ENCODE measurements at places on chromosomes 1 and 21.

- peak; percentile 52 for DNase-seq
These were observed 20.7 kb upstream of the MAPKAPK2 start for GRCh38 chr1:206663832-206664652.

DNA sequence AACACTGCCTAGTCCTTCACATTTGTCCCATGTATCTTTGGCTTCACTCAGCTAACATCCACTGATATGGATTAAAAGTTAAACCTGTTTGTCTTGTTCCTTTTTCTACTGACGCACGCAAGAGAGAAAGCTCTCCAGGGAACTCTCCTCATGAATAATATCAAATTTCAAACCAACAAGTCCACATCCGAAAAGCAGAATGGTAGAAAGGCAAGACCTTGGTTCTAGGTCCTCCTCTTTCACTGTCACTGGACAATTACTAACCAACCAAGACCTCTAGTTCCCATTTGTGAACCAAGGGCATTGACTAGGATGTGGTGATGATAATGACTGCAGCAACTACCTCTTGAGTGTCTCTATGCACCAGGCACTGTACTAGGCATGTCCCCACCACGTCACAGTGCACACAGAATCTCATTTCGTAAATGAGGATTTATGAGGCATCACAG, 8.4 kb downstream of the PLPP3 start:
- peak; percentile 70 for DNase-seq

- peak; percentile 69 for DNase-seq
These were observed 34.4 kb downstream of the PALMD start for GRCh38 chr1:99680270-99680669.

DNA sequence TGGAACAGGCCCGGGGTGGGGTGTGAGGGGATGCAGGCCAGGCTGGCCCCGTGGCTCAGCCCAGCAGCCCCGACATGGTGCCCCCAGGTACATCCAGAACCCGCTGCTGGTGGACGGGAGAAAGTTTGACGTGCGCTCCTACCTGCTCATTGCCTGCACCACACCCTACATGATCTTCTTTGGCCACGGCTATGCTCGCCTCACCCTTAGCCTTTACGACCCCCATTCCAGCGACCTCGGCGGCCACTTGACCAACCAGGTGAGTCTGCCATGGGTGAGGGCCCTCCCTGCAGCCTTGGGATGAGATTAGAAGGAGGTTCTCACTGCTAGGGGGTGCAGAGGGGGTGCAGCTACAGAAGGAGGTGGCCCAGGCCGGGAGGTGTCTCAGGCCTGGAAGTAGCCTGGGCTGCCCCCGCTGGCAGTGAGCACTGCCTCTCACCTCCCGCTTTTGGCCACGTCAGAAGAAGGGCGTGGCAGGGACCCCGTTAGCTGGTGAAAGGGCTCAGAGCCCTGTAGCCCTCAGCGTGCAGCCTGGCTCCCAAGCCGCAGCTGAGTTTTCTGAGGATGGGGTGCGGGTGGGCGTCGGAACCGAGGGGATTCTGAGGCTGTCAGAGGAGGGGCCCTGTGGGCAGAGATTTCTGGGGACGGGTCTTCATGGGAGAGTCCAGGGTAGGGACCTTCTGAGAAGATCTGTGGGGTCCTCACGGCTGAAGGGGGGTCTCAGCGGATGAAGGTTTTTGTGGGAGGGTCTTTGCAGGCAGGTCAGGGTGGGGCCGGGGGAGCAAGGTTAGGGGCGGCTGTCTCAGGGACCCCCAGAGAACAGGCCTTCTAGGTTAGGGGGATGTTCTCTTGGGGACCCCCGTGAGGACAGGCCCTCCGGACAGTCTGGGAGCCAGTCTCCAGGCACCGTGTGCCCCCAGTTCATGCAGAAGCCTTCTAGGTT, 10.4 kb downstream of the TTLL10 start:
- no peak for DNase-seq

DNA sequence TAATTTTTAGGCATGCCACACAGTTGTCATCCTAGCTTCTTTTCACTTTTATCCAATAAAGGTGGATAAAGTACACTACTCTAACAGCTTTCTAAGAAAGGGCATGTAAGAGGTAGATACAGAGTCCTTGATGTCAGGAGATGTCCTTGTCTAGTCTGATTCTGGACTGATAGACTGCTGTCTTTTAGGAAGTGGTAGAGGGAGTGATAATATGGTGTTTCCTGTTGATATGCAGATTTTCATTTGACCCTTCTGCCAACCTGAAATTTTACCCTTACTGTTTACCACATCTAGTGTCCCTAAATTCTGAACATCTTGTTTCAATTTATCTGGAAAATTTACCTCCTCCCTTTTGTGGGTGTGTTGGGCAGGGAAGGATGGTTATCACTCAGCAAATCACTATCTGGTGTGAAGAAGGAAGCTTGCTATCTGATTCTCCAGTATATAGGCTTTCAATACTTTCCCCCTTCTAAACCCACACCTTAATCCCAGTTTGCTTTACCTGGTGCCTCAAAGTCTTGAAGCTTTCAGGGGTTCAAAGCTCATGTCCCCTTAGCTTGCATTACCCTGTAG, 354.9 kb upstream of the SNX7 start:
- DNase-seq: no peak

DNA sequence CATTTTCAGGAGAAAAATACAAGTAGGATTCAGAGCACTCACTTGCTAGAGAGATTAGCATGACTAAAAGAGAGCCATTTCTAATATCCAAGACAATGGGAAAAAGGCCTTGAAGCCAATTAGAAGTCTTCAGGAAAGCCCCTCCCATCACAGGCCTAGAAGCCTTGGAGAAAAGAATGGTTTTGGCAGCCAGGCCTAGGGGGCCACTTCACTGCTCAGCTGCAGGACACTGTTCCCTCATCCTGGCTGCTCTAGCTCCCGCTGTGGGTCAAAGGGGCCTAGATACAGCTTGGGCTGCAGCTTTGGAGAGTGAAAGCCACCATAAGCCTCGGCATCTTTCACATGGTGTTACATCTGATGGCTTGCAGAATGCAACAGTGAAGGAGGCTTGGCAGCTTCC, 62.8 kb downstream of the RGS4 start:
- no peak for DNase-seq

DNA sequence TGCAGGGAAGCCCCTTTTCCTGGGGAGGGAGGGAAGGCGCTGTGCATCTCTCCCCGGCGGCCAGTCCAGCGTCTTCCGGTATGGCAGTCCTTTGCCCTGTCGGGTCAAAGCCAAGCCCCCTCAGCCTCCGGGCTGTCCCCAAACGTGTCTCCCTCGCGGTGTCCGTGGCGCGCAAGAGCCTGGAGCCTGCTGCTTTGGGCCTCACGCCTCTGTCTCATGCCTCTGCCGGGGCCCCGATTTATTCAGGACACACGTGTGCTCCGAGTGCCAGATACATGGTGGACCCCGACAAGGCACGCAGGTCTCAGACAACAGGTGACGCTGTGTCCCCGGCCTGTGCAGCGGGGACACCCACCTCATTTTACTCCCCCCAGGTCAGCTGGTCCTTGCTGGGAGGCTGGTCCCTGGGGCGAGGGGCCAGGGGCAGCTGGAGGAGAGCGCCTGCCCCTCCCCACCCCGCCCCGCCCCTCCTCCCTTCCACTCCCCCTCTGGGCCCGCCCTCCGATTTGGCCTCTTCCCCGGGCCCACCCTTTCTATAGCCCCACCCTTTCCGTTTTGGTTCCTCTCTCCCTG, 176.7 kb downstream of the CAMTA1 start:
- DNase-seq: no peak

- DNase-seq: no peak
These were observed 55.0 kb upstream of the TRAPPC10 start for GRCh38 chr21:43957128-43957571.

DNA sequence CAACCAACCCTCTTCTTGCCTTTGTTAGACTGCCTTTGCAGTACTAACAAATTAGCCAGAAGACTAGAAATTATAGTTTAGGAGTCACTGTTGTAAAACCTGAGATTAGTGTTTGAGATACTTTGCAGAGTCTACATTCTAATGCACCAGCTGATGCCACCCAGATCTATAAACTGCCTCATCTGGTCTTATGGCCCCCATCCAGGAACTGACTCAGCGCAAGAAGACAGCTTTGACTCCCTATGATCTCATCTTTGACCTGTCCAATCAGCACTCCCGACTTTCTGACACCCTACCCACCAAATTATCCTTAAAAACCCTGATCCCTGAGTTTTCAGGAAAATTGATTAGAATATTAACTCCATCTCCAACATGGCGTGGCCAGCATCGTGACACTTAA, 334.6 kb downstream of the RGS7 start:
- DNase-seq: no peak

- DNase-seq: no peak
These were observed 36.7 kb upstream of the EDN2 start for GRCh38 chr1:41520951-41521752.

GRCh38 chr21:23725576-23725975, 1881.7 kb downstream of the MRPL39 start:
- no peak for DNase-seq

DNA sequence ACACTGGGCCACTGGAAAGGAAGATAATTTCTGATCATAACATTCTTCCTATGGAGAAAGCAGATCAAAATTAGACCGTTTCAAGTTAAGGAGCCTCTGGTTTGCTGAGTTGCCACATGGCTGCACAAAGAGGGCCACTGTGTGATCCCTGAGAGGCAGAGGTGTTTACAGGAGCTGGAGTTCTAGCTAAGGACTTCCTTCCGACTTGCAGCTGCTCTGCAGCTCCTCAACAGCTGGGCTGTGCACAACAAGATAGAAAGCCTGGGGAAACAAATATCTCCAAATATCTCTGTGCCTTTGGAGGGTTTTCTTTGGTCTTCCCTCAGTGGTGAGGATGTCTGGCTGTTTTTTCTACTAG, 26.8 kb downstream of the GADD45A start:
- DNase-seq: no peak

- DNase-seq: no peak
These were observed 1.4 kb downstream of the RBBP4 start for GRCh38 chr1:32652244-32652962.

DNA sequence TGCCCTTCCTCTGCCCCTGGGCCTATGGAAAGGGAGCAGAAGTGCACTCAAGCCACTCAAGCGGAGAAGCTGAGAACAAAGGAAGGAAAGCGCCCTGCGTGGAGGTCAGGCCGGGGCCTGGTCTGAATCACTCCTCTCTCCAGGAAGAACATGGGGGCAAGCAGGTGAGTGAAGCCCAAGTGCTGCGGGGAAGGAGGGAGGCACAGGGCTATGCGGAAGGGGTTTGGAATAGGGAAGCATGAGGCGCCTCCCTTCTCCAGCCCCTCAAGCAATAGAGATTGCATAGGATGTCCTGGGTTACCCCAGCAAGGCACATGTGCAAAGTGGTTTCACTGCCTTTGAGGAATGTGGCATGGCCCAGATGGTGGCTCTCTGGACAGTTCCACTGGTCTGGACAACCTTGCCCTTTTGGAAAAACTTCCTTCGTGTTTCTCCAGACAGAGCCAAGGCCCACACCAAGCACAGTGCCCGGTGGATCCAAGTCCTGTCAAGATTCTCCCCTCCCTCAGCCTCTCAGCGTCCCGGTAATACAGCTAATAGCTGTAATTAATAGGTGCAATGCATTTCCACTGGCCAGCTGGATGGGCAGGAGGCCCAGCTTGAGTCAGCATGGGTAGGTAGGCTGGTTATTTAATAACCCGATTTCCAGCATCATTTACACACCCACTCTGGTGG, 13.7 kb downstream of the BLACAT1 start:
- DNase-seq: no peak

- DNase-seq: no peak
These were observed 71.4 kb downstream of the MRPL37 start for GRCh38 chr1:54271341-54271740.

DNA sequence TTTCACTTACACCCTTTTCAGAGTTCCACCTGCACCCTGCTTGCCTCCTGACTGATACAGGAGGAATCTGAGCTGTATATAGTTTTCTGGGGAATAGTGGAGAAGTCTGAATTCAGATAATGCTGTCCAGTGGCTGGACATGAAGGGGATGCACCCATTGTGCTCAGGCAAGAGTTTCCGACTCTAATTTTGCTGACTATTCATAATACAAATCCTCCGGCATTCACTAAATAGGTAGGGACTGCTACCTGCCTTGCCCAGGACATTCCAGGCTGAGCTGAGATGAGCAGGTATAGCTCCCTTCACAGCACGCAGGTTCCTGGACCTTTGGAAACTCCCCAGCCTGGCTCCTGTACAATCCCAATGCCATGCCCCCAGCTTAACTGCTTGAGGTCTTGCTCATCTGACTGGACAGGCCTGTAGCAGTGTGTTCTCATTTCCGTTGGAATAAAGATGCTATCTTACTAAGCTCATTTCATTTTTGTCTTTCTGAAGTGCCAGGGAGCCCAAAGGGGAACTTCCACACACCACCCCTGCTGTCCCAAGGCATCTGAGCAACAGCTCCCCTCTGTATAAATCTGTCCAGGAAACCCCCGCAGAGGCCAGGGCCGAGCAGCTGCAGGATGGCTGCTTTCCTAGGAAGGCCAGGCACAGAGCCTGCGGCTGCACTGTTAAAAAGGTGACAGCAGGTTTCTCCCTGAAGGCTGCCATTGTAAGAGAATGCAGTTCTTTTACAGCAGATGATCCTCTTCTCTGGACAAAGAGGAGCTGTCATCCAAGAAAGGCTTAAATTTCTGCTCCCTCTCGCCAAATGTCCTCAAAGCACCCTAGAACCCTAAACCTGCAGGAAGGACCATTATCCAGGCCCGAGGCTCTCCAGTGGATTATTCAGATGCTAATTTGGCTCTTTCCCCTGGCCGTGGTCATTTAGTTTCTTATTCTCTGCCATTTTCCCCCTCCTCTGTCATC, 21.7 kb upstream of the VASH2 start:
- DNase-seq: no peak

GRCh38 chr1:156591432-156592157, at the start of gene NAXE:
TSS of gene NAXE (plus strand) at chr1:156591776. CDS start at chr1:156591805, 29 bp downstream.
- peak; percentile 48 for DNase-seq

DNA sequence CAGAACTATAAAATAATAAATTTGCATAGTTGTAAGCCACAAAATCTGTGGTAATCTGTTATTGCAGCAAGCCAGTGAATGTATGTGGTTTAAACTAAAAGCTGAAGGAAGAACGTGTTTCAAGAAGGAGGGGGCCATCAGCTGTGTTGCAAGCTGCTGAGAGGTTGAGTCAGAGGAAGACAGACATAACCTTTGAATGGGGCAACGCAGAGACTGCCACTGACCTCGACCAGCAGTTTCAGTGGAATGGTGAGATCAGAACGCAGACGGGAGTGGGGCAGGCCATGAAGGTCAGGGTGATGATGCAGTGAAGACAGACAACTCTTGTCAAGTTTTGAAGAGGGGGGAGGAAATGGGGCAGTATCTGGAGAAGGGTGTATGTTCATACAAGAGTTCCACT, 23.2 kb upstream of the QSOX1 start:
- DNase-seq: peak; percentile 77

DNA sequence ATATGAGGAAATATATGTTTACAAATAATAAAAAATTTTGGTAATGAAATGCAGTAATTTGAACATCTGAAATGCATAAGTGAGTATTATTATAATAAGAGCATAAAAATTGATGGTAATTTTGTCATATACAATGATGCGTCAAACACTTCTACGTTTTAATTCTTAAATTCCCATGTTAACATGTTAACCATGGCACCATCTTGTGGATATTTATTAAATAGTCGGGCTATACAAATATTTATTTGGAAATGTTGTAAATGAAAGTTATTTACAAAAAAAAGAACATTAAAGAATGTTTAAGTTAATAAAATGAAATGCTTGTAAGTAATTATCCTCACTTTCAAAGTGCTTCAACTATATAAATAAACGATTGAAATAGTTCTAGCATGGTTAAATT, 57.2 kb upstream of the C1orf185 start:
- peak; percentile 23 for DNase-seq
